ENCODE measurements at places on chromosomes 4 and X. TPM values are rescaled to one million over a fixed set of nuclear protein-coding genes. Genes with fewer than 3 reads are reported as not detected.

The XG gene
- polyA plus RNA-seq: 0.30 TPM

The TMEM31 gene
- polyA plus RNA-seq: not detected

The RHOXF1 gene
- polyA plus RNA-seq: 5.2 TPM

The YIPF7 gene
- 1.3 TPM for polyA plus RNA-seq

The FHDC1 gene
- 8.1 TPM for polyA plus RNA-seq

The GPR50 gene
- 0.25 TPM for polyA plus RNA-seq

The AR gene
- polyA plus RNA-seq: 1.9 TPM

The SLC6A14 gene
- polyA plus RNA-seq: not detected

The GPRIN3 gene
- 15.8 TPM for polyA plus RNA-seq

The TDO2 gene
- 0.15 TPM for polyA plus RNA-seq

- peaks cover 49% of the 10 kb centered on the region for H3K4me1 ChIP-seq
- no peak overlapping the region for H3K4me3 ChIP-seq
- H3K27me3 ChIP-seq: peaks cover 55% of the 10 kb centered on the region
- H3K36me3 ChIP-seq: no peaks in the 10 kb centered on the region
- no peak for DNase-seq
Measured at GRCh38 chr4:1578251-1578773, 105.8 kb downstream of the FAM53A start.

DNA sequence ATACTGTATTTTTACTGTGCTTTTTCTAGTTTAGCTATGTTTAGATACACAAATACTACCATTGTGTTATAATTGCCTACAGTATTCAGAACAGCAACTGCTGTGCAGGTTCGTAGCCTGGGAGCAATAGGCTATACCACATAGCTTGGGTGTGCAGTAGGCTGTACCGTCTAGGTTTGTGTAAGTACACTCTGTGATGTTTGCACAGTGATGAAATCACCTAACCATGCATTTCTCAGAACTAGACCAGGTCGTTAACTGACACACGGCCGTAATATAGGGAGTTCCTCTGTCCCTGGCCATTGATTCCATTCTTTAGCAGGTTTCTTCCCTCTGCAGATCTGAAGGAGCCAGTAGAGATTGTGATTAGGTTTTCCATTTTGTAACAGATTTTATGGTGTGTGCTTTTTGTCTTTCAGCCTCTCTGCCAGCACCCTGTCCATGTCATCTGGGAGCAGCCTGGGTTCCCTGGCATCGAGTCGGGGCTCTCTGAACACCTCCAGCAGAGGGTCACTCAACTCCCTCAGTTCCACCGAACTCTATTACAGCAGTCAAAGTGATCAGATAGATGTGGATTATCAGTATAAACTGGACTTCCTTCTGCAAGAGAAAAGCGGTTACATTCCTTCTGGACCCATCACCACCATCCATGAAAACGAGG lies 59.5 kb downstream of the CLDN22 start:
- no peaks in the 10 kb centered on the region for H3K27me3 ChIP-seq
- no peak for DNase-seq
- peaks cover 6% of the 10 kb centered on the region for H3K36me3 ChIP-seq
- peaks cover 5% of the 10 kb centered on the region for H3K4me1 ChIP-seq
- no peak overlapping the region for H3K4me3 ChIP-seq

DNA sequence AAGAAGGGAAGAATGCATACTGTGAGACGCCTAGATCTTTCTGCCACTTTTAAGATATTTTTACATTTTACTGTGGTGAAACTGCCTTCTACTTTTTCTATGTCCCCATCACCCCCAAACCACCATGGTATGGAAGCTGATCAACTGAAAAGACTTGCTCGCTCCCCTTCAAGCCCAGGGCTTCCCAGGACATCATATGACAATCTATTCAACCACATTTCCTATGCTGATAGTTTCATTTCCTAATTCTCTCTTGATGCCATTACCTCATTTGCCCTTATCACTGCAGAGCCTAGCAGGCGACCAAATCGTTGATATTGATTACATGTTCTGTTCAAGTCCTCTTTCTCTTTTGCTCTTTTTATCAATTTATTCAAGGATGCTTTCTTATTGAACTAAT lies 40.1 kb upstream of the KLHL34 start:
- H3K27ac ChIP-seq: no peak overlapping the region
- H3K36me3 ChIP-seq: no peaks in the 10 kb centered on the region
- no peak for DNase-seq
- H3K27me3 ChIP-seq: no peaks in the 10 kb centered on the region
- H3K4me1 ChIP-seq: no peaks in the 10 kb centered on the region

DNA sequence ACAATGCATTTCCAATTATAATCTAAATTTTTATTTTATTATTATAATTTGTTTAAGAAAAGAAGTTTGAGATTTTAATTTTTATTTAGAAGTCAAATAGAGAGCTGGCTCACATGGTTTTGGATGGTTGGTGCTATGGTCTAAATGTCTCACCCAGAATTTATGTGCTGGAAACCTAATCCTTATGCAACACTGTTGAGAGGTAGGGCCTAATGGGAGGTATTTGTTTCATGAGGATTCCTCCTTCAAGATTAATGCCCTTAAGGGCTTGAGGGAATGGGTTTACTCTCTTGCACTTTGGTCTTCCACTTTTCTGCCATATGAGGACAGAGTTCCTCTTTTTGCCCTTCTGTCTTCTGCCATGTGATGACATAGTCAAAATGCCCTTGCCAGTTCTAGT lies 960.5 kb upstream of the IGFBP7 start:
- H3K27ac ChIP-seq: no peak overlapping the region
- no peaks in the 10 kb centered on the region for H3K27me3 ChIP-seq
- DNase-seq: no peak

DNA sequence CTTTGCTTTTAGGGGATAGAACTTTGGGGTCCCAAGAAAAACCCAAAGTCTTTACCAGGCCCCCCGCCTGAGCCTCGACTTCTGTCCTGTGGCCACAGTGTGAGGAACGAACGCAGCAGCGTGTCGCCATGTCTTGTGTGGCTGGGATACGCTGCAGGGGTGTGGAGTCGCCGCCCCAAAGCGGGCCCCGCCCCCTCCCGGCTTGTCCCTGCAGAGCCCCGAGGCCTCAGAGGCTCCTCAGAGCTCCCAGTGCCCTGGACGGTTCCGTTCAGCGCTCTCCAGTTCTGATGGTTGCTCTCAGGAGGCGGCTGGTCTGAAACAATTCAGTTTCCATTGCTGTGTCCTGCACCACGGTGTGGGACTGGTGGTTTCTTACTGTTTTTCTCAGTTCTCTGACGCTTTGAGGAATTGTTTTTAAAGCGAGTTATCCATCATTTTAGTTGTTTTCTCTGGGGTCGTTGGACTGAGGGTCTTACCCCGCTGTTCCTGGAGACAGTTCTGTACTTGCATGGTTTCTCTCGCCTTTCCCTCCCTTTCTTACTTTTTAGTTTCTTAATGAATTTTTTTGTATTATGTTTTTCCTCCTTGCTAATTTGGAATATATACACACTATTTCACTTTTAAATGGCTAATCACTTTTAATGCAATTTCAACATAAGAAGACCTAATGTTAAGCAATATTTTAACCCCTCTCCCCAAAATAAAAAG lies 1.6 kb upstream of the IDUA start:
- H3K27ac ChIP-seq: no peak overlapping the region
- no peak overlapping the region for H3K4me3 ChIP-seq
- peaks cover 34% of the 10 kb centered on the region for H3K4me1 ChIP-seq
- no peaks in the 10 kb centered on the region for H3K27me3 ChIP-seq

- H3K4me3 ChIP-seq: no peak overlapping the region
- no peaks in the 10 kb centered on the region for H3K36me3 ChIP-seq
- no peaks in the 10 kb centered on the region for H3K27me3 ChIP-seq
Measured at GRCh38 chr4:185120631-185120946, 22.5 kb upstream of the SLC25A4 start.

DNA sequence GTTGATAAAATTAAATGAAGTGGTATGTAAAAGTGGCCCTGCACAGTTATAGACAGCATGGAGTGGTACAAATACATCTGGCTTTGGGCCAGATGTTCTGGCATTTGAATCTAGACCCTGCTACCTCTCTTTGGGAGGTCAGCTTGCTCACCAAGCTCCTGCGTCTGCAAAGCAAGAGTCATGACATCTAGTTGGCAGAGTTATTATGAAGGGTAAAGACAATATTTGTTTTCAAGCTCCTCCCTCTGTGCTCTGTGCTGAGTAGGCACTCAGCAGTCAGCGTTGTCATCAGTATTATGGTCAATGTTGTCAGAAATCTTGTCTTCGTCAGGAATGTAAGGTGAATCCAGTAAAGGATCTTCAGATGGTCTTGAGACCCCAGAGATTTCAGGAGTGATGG lies 55.8 kb downstream of the CCNI start:
- no peaks in the 10 kb centered on the region for H3K27me3 ChIP-seq
- peaks cover 11% of the 10 kb centered on the region for H3K4me1 ChIP-seq
- no peak for DNase-seq
- peaks cover 41% of the 10 kb centered on the region for H3K36me3 ChIP-seq
- no peak overlapping the region for H3K27ac ChIP-seq
- H3K4me3 ChIP-seq: no peak overlapping the region

- no peak overlapping the region for H3K27ac ChIP-seq
- no peak for DNase-seq
- H3K4me3 ChIP-seq: peak overlapping the region; percentile 28
- H3K4me1 ChIP-seq: peaks cover 30% of the 10 kb centered on the region
Measured at GRCh38 chr4:6470502-6471306, 1.7 kb downstream of the PPP2R2C start.

DNA sequence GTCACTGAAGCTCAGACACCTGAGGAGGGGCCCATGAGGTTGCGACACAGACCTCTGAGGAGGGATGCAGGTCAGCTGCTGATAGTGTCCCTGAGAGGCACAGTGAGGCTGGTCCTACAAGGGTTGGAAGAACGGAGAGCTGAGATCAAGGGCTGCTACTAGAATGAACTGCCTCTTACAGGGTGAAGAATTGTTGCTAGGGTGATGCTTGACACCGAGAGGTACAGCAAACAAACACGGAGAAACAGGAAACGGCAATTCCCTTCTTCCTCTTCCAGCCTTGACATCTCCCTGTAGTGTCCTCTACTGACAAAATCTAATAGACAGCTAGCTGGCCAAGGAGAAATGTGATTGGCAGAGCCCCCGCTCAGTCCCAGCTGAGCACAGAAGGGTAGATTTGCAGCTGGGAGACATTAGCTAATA lies 11.8 kb upstream of the HPGDS start:
- H3K27ac ChIP-seq: no peak overlapping the region
- no peak for DNase-seq
- H3K4me1 ChIP-seq: no peaks in the 10 kb centered on the region
- H3K36me3 ChIP-seq: no peaks in the 10 kb centered on the region
- H3K4me3 ChIP-seq: no peak overlapping the region
- H3K27me3 ChIP-seq: no peaks in the 10 kb centered on the region

DNA sequence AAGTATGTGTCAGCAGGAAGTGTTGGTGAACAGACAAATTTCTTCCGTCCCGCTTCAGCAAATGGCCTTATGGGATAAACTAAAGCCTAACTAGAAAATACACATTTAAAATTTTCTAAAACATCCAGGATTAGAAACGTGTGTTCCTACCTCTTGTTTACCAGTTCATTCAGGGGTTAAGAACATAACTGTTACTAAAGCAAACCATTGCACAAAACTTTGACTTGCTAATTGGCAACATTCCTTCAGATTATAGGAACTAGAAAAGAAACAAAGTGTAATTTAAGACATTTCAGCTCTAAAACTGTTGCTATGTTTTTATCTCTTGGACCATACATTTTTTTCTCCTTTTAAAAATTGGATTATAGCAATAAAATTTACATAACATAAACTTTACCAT lies 39.5 kb upstream of the CXCL13 start:
- H3K4me3 ChIP-seq: no peak overlapping the region
- no peak overlapping the region for H3K27ac ChIP-seq
- DNase-seq: no peak

GRCh38 chr4:67933755-67934154 lies 29.5 kb downstream of the TMPRSS11A start:
- H3K27ac ChIP-seq: no peak overlapping the region
- H3K4me3 ChIP-seq: no peak overlapping the region
- no peaks in the 10 kb centered on the region for H3K4me1 ChIP-seq
- no peaks in the 10 kb centered on the region for H3K27me3 ChIP-seq
- no peaks in the 10 kb centered on the region for H3K36me3 ChIP-seq
- no peak for DNase-seq

- no peak for DNase-seq
- no peaks in the 10 kb centered on the region for H3K36me3 ChIP-seq
- H3K27ac ChIP-seq: no peak overlapping the region
- H3K4me3 ChIP-seq: no peak overlapping the region
- no peaks in the 10 kb centered on the region for H3K27me3 ChIP-seq
Measured at GRCh38 chrX:152061083-152061482, 77.3 kb downstream of the MAGEA10 start.

GRCh38 chr4:142347241-142347640 lies 498.9 kb downstream of the INPP4B start:
- no peaks in the 10 kb centered on the region for H3K27me3 ChIP-seq
- no peak overlapping the region for H3K27ac ChIP-seq
- H3K4me3 ChIP-seq: no peak overlapping the region
- DNase-seq: no peak

DNA sequence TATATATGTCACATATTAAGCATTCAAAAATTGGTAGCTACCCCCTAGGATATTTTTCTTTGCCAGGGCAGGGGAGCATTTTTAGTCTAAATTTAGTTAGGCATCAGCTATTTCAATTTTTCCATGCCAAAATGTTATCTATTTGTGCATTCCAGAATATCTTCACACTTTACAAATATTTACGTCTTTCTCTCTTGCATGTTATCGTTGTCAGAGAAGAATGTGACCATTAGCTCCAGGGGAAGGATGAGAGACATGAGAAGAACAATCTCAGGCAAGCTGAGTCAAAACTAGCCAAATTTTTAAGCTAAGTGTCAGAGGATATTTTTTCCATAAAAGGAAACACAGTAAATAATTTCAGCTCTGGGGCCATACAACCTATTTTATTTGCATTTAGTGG lies 885.0 kb upstream of the EPHA5 start:
- no peak for DNase-seq
- H3K36me3 ChIP-seq: no peaks in the 10 kb centered on the region
- H3K4me1 ChIP-seq: no peaks in the 10 kb centered on the region

DNA sequence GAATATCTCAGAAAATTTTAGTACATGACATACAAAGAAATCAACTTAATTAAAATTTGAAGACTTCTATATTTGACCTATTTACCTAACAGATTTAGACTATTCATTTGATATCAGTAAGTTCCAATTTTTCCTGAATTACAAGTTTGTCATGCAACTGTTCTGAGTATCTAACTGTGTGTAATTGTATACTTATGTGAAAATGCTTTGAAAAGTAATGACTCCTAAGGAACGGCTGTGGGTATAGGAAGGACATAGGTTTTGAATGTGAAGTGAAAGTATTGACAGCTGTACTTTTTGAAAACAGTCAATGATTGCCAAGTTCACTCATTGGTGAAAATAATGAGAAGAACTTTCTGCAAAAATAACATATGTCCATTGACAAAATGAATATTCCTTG lies 2.9 kb downstream of the GRIA2 start:
- peak overlapping the region; percentile 90 for H3K27ac ChIP-seq
- no peak for DNase-seq
- H3K36me3 ChIP-seq: peaks cover 2% of the 10 kb centered on the region
- H3K4me3 ChIP-seq: peak overlapping the region; percentile 79

DNA sequence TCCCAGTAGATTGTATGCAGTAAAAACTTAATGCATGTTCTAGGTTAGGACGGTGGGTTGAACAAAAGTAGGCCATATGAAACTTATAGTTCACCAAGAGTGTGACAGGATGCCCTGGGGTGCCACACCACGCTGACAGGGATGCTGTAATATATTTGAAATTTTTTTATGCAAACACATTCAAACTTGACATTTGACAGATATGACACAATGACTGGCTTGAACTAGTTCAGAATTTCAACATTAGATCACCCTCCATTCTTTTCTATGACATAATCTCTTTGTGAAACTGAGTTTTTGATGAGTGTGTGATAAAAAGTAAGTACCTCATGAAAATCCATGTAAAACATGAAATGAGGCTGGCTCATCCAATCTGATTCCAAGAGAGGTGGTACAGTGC lies 198.4 kb downstream of the PALLD start:
- no peaks in the 10 kb centered on the region for H3K4me1 ChIP-seq
- no peaks in the 10 kb centered on the region for H3K36me3 ChIP-seq
- H3K27ac ChIP-seq: no peak overlapping the region
- H3K27me3 ChIP-seq: no peaks in the 10 kb centered on the region

All from spinal cord (tissue), 10 donors.